ENCODE measurements at places on chromosomes 5 and 9.

- no peak for DNase-seq
These were observed 124.2 kb upstream of the GAS1 start for GRCh38 chr9:87071473-87071872.

GRCh38 chr5:94705427-94705826, 87.0 kb downstream of the SLF1 start:
- DNase-seq: no peak

DNA sequence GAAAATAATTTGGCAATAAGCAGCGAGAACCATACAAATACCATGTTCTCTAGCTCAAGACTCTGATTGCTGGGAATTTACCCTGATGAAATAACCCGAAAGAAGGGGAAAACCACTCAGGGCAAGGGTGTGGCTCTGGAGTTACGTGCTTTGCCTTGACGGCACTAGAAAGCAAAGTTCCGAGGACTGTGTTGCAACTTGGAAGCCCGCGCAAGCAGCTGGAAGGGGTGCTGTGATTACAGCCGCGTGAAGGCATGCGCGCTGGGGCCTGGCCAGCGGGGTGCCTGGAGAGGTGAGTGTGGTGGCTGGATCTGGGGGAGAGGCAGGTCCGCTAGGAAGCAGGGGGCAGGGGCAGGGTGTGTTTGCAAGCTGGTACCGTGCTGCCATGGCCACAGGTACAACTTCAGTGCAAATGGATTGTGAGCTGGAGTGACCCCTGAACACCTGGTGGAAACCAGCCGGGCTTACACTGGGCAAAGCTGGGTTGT, 52.6 kb upstream of the CNOT6 start:
- DNase-seq: no peak

- no peak for DNase-seq
These were observed 186.0 kb downstream of the PAX5 start for GRCh38 chr9:36847781-36848673.

GRCh38 chr5:107805824-107806223, 135.1 kb upstream of the EFNA5 start:
- no peak for DNase-seq

GRCh38 chr5:92372766-92373165, 989.6 kb upstream of the ARRDC3 start:
- DNase-seq: no peak

GRCh38 chr5:144002876-144003275, 167.6 kb downstream of the YIPF5 start:
- DNase-seq: no peak

DNA sequence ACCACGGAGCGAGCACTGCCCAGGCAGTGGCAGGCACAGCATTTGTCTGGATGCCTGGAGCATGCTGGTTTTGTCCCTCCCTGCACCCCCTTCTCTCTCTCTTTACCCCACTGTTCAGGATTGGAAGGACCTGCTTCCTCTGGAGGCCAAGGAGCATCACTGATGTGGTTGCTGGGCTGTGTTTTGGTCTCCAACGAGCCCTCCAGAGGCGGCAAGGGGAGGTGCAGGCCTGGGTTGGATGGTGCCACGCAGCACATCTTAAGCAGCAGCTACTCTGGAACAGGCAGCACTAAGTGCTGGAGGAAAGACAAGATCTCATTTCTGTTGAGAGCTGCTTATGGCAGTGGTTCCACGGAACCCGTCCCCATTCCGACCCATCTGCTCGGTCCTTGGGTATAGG, 139.6 kb downstream of the CMYA5 start:
- DNase-seq: no peak

DNA sequence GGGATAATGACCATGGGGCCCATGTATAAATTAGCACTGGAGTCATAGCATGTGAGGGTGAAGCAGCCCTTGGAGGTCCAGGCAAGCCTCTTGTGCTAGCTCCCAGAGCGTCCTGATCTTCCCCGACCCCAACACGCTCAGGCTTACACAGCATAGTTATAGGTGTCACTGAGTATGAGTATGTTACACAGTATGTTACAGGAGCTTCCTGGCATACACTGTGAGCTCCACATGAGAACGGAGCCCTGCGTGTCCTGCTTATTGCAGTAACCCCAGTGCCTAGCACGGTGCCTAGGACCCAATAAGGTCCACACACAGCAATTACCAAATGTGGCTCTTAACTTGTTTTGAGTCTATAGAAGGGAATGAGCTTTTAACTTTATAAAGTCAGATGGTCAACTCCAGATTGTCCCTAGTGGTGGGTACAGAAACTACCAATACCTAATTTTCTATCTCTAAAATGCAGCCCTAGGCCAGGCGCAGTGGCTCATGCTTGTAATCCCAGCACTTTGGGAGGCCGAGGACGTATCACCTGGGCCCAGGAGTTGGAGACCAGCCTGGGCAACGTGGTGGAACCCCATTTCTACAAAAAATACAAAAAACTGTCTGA, 64.1 kb downstream of the PLAC8L1 start:
- DNase-seq: no peak

DNA sequence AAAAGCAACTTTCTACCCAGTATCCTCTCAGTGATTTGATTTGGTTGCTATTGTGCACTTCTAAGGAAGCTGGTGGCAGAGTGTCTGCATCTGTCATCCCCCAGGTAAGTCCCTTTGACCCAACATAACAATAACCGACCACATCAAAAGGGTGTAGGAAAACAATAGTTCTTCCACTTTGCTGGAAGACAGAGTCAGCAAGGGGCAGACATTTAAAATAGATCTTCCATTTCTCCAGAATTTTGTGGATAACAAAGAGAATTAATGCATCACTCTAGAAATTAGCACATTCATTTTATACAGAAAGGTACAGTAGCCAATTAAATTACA, 177.5 kb downstream of the EBF1 start:
- no peak for DNase-seq

DNA sequence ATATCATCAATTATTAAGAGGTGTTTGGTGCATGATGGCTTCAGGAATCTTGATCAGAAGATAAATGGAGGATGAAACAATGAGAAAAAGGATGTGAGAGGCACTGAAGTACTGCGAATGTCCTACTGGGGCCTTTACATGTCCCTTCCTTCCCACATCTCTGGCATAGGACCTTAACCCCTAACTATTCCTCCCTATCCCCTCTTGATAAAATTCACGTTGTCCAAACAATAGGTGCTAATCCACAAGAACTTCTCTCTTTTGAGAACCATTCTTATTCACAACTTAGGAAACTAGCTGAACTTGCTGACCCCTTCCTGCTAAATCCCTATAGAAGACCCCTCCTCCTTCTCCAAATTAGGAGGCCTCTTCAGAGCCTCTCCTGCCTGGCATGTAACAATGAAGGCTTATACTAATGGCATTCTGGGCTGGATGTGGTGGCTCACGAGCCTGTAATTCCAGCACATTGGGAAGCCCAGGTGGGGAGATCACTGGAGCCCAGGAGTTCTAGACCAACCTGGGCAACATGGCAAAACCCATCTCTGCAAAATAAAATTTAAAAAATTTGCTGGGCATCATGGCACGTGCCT, 276.5 kb upstream of the SMARCA2 start:
- DNase-seq: no peak

DNA sequence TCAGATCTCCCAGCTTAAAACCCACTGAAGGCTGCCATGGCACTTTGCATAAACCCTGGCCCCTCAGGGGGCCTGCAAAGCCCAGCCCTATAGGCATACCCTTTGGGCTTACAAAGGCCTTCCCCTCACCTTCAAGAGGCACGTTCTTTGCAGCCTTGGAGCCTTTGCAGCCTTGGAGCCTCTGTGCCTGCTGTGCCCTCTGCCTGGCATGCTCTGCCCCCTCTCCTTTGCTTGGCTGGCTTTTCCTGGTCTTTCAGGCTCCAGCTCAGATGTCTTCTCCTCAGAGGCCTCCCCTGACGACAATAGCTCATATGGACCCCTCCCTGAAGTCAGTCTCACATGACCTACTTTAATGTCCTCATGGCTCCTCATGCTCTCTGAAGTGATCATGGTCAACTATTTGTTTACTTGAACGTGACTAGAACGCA, 60.3 kb downstream of the CXXC5 start:
- no peak for DNase-seq

GRCh38 chr5:31359839-31360238, 166.4 kb downstream of the CDH6 start:
- DNase-seq: no peak

- no peak for DNase-seq
These were observed 34.4 kb downstream of the PAM start for GRCh38 chr5:102789469-102789868.

GRCh38 chr5:11224436-11225187, 463.6 kb upstream of the DAP start:
- DNase-seq: no peak

GRCh38 chr5:148792744-148793143, 33.7 kb upstream of the ADRB2 start:
- DNase-seq: no peak

DNA sequence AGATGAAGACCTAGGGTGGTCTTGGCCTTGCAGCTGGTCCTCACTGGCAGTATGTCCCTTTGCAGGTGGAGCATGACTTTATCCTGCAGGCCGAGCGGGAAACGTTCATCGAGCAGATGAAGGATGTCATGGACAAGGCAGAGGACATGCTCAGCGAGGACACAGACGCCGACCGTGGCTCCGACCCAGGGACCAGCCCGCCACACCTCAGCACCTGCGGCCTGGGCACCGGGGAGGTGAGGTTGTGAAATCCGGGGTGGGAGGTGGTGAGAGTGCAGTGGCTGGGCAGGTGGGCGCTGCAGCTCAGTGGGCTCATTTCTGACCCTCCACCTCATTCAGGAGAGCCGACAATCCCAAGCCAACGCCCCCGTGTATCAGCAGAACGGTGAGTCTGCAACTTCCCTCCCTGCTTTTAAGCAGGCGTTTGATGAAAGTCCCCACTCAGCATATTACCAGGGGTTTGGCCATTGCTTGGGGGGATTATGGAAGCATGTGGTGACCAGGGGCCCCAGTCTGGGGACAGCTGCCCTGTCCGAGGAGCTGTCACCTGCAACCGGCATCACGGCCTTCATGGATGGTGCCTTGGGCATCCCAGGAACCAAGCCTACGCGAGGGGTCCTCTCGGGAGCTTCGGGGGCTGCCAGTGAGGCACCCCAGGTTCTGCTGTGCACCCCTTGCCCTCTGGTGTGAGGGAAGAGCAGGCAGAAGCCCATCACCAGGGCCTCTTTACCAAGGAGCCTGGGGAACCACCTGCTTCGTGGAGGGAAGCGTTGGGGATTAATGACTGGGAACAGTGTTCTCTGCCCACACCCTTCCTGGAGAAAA, 84.0 kb downstream of the WNK2 start:
- no peak for DNase-seq

- DNase-seq: no peak
These were observed 333.7 kb downstream of the CWC27 start for GRCh38 chr5:65102371-65102975.

DNA sequence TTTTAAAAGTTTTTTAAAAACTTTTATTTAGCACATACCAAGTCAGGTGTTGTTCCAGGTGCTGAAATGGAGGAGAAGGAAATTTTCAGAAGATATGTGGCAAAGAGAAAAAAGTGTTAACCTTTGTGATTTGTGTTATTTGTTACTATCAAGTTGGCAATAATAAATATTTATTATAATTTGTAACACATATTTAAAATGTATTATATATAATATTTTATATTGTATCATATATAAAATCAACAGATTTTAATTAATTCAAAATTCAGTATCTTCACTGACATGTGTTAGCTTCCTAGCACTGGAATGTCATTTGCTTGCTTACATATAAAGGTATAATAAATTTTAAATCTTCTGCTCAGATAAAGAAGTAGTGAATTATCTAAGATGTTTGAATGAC, 71.5 kb downstream of the STK32A start:
- no peak for DNase-seq

GRCh38 chr9:98504298-98505282, 204.1 kb downstream of the GABBR2 start:
- DNase-seq: no peak

DNA sequence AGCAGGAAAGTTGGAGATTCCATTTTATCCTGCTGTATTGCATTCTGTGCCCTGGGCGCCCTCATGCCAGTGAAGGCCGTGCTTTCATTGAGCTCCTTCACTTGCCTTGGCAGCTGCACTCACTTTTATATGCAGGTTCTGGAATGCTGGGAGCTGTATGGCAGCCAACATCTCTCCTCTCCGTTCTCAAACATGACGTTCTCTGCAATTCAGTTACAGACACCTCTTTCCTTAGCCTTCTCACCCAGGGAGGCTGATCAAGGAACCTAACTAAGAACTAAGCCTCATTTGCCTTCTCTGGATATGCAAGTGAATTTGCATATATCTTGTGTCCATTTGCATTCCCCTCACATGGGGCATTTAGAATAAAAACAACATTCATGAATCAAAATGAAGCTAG, 29.4 kb upstream of the PURA start:
- DNase-seq: no peak

GRCh38 chr9:5274770-5275169, 29.7 kb downstream of the RLN2 start:
- no peak for DNase-seq

GRCh38 chr5:170444181-170444580, 55.0 kb upstream of the KCNMB1 start:
- no peak for DNase-seq

GRCh38 chr9:21730899-21731298, 71.5 kb upstream of the MTAP start:
- no peak for DNase-seq

DNA sequence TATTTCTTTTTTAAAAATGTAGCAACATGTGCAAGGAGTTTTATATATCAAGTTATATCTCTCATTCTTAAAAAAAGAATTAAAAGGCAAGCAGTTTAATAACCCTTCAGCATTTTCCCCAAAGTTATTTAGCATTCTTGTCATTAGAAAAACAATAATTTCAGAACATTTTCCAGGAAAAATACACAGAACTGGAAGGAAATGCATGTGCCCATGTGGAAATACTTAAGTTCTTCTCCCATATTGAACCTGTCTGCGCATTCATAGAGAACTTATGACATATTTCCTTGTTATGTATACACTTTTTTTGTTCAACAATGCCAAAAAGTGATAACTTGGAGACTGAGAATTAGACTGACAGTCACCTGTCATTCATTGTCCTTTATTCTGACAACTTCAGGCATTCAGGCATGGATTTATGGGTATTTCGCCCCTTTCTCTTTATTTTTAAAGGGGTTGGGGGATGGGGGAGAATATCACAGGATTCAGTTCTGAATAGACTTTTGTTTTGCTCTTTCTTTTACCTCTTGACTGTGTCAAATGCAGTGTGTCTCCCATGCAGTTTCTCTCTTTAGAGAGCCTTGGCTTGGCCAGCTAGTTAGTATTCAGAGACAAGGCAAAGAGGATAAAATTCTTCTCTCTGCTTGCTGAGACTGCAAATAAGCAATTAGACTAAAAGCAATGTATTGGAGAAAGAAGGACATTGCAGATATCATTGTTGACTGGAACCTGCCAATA, 701.0 kb downstream of the NR2F1-AS1 start:
- no peak for DNase-seq
